ENCODE measurements at places on chromosomes 13 and 19.

GRCh38 chr19:7522923-7523667 lies 671 bp downstream of the MCOLN1 start:
- peak; percentile 61 for DNase-seq

GRCh38 chr13:28822151-28822550 lies 2.0 kb downstream of the MTUS2 start:
- DNase-seq, result no peak

- DNase-seq, result no peak
Measured at GRCh38 chr19:3695986-3696659, 4.1 kb downstream of the PIP5K1C start.

GRCh38 chr13:51924756-51925544 lies 63.2 kb downstream of the CCDC70 start:
- DNase-seq, result peak; percentile 8

GRCh38 chr13:37409756-37410155 lies 188.8 kb downstream of the POSTN start:
- DNase-seq, result no peak

DNA sequence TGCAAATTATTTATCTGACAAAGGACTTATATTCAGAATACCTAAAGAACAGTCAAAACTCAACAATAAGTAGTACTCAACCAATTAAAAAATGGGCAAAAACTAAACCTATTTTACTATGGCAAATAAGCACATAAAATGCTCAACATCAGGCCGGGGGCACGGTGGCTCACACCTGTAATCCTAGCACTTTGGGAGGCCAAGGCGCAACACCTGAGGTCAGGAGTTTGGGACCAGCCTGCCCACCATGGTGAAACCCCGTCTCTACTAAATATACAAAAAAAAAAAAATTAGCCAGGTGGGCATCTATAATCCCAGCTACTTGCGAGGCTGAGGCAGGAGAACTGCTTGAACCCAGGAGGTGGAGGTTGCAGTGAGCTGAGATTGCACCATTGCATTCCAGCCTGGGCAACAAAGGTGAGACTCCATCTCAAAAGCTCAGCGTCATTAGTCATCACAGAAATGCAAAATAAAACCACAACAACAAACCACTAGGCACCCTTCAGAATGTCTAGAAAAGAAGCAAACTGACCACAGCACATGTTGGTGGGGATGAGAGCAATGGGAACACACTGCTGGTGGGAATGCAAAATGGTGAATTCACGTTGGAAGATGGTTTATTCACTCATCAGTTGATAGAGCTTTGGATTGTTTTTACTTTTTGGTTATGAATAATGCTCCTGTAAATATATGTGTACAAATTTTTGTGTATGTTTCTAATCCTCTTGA lies 180.6 kb upstream of the SOX1 start:
- no peak for DNase-seq

DNA sequence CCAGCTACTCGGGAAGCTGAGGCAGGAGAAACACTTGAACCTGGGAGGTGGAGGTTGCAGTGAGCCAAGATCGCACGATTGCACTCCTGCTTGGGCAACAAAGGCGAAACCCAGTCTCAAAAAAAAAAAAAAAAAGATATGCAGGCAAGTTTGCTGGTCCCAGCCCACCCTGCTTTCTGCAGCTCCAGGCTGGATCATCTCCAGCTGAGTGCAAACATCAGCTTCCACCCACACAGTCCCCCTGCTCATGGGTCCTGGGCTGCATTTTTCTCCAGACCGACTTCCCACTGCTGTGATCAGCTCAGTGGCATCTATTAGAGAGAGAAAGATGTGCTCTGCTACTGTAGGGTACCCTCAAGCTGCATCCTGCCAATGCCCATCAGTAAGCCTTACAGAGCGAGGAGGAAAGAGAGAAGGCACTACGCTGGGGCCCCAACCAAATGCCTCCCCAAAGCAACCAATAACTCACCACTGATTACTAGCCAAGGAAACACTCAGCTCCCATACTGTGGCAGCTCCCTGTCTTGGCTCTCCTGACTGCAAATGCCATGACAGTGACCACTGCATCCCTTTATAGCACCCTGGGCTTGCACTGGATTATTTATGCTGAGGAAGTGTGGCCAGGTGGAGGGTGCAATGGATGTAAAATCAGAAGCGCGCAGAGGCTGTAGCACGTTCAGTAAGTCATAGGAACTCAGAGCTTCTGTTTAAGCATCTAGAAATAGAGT lies 170.9 kb upstream of the ZNF507 start:
- no peak for DNase-seq

DNA sequence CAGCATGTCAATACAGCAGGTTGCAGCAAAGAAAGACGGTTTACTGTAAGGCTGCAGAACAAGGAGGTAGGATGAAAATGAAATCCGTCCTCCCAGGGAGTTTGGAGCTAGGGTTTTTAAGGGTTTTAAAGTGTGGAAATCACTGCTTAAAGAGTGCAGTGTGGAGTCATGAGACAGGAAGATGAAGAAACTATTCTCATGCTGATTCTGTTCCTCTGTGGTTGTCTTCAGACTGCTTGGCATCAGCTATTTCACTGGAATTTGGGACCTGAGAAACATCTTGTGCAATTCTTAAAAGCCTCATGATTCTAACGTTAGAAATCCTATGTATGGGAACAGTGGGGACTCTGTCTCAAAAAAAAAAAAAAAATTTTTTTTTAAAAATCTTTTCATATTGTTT lies 11.4 kb downstream of the ZNF331 start:
- no peak for DNase-seq

- peak; percentile 21 for DNase-seq
Measured at GRCh38 chr19:10219678-10220077, 11.5 kb downstream of the S1PR2 start.

DNA sequence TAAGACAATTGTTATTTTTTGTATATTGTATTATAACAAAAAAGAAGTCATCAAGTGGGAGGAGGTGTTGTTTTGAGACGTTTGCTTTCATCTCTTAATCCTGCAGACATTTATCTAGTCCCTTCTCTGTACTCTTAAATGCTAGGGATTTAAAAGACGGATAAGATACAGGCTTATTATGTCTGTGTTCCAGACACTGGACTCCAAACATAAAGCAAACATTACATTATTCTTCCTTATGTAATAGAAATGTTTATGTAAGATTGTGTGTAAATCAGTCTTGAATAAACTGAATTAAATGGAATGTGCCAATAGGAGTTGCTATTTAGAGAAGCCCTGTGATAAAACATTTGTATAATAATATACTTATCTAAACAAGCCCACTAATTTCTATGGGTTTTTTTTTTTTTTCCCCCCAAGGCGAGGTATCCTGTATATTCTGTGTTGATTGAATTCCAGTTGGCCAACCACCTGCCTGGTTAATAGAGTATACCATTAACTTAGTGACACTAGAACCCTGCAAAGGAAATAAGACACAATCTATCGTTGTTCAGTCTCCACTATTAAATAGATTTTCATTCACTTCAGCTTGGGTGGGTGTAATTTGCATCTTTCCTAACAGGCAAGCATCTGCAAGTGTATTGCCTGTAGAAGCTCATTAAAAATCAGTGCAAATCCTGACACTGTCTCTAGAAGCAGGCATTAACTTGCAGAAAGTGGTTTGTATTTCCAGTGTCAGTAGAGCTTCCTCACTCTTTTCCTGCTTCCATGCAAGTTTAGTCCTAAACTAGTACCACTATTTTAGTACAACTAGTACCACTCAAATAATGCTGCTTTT lies 69.0 kb downstream of the LRCH1 start:
- DNase-seq, result no peak
